ENCODE measurements at places on chromosomes 16 and 17. TPM values are rescaled to one million over a fixed set of nuclear protein-coding genes. Genes with fewer than 3 reads are reported as not detected.

Gene APOH
- not detected for polyA plus RNA-seq

Gene G6PC1
- polyA plus RNA-seq, result not detected

Gene MKS1
- 11.4 TPM for polyA plus RNA-seq

Gene GDPD1
- polyA plus RNA-seq, result 0.87 TPM

Gene PHLPP2
- 6.5 TPM for polyA plus RNA-seq

Gene SMIM36
- not detected for polyA plus RNA-seq

Gene CDRT15L2
- not detected for polyA plus RNA-seq

Gene SCNN1B
- 0.90 TPM for polyA plus RNA-seq

DNA sequence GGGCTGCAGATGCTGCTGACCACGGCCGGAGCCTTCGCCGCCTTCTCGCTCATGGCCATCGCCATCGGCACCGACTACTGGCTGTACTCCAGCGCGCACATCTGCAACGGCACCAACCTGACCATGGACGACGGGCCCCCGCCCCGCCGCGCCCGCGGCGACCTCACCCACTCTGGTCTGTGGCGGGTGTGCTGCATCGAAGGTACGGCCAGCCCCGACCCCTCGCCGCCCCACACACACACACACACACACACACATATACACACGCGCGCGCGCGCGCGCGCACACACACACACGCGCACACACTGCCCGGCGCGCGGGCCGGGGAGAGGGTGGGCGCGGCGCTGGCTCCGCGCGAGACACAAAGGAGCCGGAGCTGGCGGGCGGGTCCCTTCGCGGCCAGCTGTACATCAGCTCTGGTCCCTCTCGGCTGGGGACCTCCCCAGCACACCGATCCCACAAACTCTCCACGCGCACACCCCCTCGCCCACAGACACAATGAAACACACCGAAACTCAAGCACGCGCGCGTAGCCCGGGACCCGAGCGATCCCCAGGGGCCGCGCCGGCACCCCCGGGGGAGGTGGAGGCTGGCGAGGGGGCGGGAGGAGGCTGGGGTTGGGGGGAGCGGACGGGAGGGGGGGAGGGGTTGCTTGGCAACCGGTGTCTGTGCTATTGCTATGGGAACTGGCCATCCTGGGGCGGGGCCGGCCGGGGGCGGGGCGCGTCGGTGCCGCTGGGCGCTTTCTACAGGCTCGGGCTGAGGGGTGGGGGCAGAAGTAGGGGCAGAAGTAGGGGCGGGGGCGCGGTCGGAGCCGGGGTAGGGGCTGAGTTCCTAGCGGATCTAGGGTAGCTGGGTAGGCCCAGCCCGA lies 658 bp downstream of the CACNG4 start:
- no peak for DNase-seq

GRCh38 chr16:64375391-64375980 lies 746.4 kb downstream of the CDH11 start:
- DNase-seq, result no peak

DNA sequence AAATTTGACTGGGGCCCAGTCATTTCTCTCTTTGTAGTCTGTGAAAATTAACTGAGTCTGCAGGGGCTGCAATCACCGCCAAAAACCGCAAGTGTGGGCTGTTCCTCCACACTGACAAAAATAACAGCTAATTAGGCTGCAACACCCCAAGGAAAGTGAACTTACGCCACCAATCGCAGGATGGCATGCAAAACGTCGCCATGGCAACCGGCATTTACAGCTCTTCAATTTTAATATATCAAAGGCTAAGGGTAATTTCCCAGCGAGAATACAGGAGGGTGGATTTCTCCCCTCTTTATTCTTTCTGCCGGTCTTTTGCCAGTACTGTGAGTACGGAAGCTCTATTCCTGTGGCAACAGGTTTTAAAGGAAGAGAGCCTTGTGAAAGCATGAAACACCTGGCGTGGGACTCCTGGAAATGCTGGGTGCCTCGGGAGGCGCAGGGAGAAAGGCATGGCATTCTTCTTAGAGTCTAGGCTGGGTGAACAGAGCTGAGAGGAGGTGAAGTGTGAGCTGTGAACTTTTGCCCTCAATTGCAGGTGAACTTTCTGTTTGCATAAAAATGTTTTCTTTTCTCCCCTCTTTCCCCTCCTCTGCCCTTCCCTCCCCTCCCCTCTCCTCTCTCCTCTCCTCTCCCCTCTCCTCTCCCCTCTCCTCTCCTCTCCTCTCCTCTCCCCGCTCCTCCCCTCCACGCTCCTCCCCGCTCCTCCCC lies 399.7 kb downstream of the XYLT1 start:
- DNase-seq, result peak; percentile 35

DNA sequence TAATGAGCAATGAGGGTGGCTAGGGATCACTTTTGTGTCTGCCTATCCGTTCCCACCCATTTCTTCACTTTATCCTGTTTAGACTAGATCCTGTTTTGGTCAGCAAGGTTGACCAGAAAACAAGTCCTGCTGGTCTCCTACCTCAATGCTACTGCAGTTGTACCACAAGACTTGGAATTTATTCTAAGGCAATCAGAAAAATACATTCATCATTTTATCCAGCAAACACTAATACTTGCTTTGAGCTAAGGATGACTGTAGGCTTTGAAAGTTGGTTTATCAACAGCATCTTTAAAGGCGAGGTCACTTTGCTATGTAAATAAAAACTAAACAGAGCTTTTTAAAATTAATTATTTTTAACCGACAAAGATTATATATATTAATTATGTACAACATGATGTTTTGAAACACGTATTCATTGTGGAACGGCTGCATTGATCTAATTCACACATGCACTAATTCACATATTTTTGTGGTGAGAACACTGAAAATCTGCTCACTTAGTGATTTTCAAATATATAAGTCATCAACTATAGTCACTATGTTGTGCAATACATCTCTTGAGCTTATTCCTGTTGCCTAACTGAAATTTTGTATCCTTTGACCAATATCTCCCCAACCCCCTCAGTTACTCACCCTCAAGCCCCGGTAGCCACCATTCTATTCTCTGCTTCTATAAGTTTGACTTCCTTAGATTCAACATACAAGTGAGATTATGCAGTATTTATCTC lies 125.9 kb upstream of the HS3ST3A1 start:
- peak; percentile 52 for DNase-seq

GRCh38 chr17:27805520-27806146 lies 5.3 kb upstream of the NOS2 start:
- DNase-seq, result peak; percentile 75

- DNase-seq, result peak; percentile 63
Measured at GRCh38 chr17:81733507-81734404, 21.7 kb downstream of the SLC25A10 start.

DNA sequence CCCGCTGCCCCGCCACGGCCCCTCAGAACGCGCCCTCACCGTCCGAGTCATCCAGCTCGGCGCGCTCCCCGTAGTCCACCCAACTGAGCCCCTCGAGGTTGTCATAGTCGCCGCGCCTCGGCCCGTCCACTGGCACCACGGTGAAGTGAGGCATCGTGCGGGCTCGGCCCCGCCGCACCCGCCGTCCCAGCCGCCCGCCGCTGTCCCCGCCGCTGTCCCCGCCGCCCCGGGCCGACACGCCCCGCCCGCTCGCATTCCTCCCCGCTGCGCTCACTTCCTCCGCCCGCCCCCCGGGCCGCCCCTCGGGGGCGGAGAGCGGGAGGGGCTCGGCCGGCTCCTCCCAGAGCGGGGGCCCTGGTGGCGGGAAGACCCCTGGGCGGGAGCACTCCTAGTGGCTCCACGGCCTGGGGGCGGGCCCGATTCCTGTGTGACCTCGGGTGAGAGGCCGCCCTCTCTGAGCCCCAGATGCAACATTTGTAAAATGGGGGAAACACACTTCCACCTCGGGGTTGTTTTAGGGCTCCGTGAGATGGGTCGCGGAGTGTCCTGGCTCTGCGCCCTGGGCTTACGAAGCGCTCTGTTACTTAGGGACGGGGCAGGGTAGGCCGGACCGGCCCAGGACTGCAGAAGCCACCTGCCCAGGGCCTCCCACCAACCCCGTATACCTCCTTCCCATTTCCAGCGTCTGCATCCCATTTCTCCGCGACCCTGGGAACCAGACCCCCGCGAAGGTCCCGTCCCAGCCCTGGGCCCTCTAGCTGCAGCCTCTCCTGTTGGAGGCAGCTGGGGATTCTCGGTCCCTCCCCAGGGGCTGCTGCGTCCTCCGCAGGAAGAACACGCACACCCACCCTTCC lies at the start of gene SLC12A4:
Gene SLC12A4, minus strand, starts transcription at position 238 of the 854 bp plus-strand sequence. Its CDS starts 84 bp downstream, at position 154.
- peak; percentile 71 for DNase-seq

GRCh38 chr16:46689365-46690280 lies at the start of gene ORC6:
TSS of gene ORC6 (plus strand) at chr16:46689659. CDS start at chr16:46689706, 47 bp downstream.
- peak; percentile 95 for DNase-seq

DNA sequence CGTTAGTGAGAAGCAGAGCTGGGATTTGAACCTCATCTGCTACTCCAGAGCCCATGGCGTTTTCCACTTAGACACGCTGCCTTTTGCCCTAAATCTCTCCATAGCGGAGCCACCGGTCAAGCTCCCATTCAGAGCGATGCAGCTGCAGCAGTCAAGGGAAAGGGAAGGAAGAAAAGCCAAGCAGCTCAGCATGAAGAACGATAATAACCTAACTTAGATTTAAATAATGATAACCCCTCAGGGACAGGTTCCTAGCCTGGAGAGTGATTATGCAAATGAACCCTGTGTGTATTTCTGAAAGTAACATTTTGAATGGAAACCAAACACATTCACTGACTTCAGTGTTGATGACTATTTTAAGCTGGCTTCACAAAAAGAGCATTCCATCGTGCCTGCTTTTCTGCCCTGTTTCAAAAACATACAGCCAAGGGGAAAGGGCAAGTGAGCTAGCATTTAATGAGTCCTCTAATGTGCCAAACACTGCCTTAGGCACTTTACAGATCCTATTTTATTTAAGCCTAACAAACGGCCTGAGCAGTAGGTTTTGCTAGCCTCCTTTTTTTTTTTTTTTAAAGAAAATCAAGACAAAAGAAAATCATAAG lies 798.3 kb downstream of the CDH8 start:
- DNase-seq, result no peak

DNA sequence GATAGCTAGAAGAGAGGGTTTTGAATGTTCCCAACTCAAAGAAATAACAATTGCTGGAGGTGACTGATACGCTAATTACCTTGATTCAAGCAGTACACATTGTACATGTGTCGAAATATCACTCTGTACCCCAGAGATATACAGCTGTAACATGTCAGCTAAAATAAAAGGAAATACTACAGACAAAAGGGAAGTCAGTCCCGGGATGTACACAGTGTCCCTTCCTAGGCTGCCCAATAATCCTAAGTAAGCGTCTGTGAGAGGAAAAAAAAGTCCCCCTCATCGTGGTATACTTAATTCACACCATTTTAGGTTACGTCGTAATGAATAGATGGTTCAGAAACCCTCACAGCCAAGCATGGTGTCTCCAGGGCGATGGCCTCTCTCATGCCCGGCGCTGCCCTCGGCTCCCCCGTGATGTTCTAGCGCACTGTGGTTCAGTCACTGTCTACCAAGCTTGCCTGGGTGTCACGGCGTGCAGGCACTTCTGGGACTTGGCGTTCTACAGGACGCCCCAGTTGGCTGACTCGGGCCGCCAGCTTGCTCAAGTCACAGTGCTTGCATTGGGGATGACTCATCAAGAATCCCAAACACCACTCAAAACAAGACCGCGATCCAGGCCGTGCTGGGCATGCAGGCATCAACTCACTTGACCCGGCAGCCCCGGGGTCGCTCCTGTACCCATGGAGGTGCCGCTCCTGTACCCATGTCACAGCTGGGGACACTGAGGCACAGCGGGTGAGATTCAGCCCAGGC lies 27.6 kb downstream of the CCDC40 start:
- no peak for DNase-seq
